Muscle of leg (tissue), 16 donors: ENCODE measurements at places on chromosomes 12 and 14. TPM values are rescaled to one million over a fixed set of nuclear protein-coding genes. Genes with fewer than 3 reads are reported as not detected.

Gene B4GALNT3
- 6.0 TPM for total RNA-seq

Gene MYH7
- 124 TPM for total RNA-seq

Gene ACOT6
- not detected for total RNA-seq

Gene AQP6
- 0.13 TPM for total RNA-seq

Gene BMP4
- 16.4 TPM for total RNA-seq

Gene KRT71
- not detected for total RNA-seq

Gene FRS2
- total RNA-seq: 28.8 TPM

Gene DLGAP5
- total RNA-seq: 12.4 TPM

Gene HECTD4
- total RNA-seq: 32.1 TPM

Gene ARHGEF40
- total RNA-seq: 50.5 TPM

Gene MYO1H
- not detected for total RNA-seq

Gene HCAR1
- 0.09 TPM for total RNA-seq

Gene PIP4P1
- total RNA-seq: 13.7 TPM

Gene MMP19
- total RNA-seq: 2.7 TPM

Gene PRICKLE1
- total RNA-seq: 12.9 TPM

Gene CLEC2D
- 8.5 TPM for total RNA-seq

DNA sequence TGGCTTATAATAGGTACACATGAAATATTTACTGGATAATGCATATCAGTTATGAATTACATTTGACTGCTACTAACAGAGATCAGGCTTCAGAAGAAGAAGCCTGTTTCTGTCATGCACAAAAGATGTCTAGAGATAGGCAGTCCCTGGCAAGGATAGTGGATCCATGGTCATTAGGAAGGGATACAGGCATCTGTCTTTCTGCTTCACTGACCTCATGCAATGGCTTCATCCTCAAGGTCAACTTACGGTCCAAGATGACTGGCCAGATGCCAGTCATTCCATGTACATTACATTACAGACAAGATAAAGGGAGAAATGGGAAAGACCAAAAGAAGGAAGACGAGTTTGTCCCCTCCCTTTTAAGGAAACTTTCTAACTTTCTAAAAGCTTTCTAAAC, 94.0 kb downstream of the NUAK1 start:
- DNase-seq: peak; percentile 52

- no peak for DNase-seq
Observed at GRCh38 chr14:78455896-78456435, 285.8 kb downstream of the NRXN3 start.

- no peak for DNase-seq
Observed at GRCh38 chr14:45664668-45665356, 411.8 kb upstream of the MIS18BP1 start.

- DNase-seq: peak; percentile 65
Observed at GRCh38 chr14:37230551-37231194, 32.9 kb downstream of the MIPOL1 start.

DNA sequence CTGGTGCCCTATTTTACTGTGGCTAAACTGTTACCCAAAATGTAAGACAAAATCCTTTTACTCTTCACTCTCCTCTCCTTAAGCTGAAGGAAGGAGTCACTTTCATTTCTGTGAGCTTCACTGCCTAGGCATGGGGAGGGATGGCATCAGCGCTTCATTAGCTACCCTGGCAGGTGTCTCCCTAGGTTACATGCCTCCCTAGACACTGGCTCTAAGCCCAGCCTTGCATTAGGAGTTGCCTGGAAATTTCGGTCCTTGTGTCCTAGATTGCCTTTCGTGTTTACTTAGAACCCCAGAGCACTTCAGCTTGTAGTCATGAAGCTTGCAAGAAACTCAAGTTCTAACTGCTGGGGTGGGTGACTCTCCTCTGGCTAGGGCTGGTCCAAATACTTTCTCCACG, 520.5 kb upstream of the STXBP6 start:
- no peak for DNase-seq

DNA sequence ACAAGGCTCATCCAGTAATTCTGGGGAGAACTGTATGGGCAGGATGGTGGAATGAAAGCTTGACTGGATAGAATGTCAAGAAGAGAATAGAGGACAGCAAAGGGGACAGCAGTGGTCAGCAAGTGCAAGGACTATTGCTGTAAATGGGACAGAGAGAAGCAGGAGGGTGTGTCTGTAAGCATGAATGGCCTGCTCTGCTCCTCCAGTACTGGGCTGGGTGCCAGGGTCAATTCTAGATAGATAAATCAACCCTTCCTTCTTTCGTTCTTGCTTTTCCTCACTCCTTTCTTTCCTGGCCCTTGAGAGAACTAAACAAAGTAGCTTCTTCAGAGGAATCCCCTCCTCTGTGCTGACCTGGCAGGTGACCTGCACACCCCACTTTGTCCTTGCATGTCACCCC, 1019.2 kb downstream of the BCL11B start:
- peak; percentile 8 for DNase-seq

- DNase-seq: no peak
Observed at GRCh38 chr14:104650981-104651875, 38.2 kb upstream of the INF2 start.

GRCh38 chr14:58994130-58994529, 194.3 kb upstream of the DAAM1 start:
- DNase-seq: no peak

DNA sequence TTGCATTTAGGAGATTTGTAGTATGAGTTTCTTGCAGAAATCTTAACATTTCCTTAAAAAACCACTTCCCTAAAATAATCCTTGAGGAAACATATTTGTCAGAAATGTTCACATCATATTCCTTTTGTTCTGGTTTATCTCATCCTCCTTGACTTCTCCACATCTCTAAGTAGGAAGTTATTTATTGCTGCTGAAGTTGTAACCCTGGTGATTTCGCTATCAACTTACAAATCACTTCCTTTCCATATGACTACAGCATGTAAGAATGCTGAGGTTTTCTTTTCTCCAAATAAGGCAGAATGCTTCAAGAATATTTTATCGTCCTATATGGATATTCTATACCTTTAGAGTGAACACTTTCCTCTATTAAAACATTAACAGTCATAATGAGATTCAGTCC, 751.7 kb downstream of the NRXN3 start:
- peak; percentile 1 for DNase-seq

DNA sequence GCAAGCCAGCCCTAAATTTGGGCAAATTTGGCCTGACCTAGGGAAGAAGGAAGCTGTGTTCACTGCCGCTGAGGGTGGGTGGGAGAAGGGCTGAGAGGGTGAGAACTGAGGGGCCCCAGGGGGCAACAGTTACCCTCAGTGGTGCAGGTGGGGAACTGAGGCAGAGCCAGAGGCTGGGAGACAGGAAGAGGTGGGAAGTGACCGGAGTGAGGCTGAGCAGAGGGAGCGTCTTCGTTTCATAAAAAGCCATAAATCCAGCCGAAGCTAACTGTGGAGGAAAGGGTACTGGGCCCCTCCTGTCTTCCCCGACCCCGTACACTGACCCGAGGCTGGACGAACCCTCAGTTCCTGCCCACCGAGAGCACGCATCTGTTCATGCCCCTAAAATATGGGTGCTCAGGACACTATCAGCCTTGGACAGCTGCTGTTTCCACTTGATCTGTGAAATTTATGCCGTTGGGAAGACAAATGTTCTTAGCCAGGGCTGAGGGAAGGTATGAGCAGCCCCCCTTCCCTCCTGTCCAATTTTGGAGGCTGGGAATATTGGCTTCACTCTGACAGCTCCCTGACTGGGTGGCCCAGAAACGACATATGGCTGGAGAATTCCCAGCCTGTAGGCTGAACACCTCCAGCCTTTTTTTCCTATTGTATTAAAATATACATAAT, 116.5 kb downstream of the KIF26A start:
- no peak for DNase-seq

DNA sequence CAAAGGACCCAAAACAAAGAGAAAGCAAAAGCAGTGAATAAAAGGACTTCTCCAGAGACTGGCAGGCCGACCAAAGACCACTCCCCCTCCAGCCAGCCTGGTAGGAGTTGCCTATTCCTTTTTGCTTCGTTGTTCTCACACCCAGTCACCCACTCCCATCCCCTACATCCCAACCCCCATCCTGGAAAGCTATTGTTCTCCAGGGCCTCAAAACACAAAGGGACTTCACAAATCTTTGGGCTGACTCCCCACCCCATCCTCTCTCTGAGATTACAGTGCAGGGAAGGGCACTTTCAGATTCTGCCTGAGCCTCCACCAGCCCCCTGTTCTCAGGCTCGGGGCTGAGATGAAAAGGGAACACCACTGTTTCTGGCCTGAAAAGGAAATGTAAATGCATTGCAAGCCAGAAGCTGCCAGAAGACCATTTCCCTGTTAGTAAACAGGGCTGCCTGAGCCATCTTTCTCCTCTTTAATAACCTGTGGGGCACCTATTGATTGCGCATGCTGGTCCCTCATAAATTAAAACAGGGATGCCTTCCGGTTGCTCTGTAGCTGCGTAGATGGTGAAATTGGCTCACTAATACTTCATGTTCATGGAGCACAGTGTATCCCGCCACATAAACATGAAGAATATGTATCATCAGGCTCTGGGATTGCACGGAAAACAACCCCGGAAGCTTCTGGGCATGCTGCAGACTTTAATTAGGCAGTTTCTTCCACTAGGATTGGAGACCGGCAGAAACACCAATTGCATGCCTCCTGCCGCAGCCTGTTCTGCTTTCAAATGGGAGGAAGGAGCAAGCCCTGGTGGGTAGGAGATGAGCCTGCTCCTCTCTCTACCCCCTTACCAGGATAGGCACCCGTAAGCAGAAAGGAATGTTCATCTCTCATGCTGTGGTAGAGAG, 130.3 kb upstream of the FUT8 start:
- peak; percentile 13 for DNase-seq

- DNase-seq: no peak
Observed at GRCh38 chr14:102057480-102058114, 29.2 kb downstream of the HSP90AA1 start.

- no peak for DNase-seq
Observed at GRCh38 chr12:31221551-31221945, 104.4 kb downstream of the SINHCAF start.

DNA sequence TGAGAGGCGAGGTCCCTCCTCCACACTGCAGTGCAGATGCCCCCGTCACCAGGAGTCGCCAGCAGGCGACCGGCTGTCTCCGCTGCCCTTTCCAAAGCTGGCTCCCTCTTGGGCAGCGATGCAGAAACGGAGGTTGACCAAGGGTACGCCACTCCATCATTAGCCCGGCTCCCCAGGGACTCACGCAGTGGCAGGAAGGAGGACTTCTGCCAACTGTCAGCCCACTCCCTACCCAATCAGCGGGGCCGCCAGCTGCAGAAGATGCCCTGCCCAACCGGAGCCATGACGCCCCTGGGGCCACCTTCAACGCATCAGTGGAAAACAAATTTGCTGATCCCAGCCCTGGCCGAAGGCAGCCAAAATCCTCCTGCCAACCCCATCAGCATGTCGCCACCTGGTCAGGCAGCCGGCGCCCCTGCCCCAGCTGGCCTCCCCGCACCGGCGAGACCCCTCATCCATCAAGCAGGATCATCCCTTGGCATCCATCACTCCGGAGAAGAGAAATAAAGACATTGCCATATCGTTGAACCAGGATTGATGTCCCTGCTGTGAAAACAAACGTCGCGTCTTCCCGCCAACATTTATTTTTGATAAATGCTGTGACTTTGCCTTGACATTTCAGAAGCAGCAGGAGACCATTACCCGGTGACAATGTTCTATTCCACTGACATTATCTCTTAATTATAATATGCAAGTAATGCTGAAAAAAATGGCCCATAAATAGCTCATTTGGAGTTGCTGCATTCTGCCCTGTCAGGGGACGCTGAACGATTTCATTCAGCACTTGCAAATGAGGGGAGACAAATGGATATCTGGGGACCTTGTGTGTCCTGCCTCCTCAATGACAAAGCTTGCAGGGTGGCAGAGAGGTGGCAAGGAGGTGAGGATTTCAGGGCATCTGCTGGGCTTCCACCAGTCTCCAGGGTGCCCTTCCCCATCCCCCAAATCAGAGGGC, 105.1 kb downstream of the SCARB1 start:
- DNase-seq: no peak

DNA sequence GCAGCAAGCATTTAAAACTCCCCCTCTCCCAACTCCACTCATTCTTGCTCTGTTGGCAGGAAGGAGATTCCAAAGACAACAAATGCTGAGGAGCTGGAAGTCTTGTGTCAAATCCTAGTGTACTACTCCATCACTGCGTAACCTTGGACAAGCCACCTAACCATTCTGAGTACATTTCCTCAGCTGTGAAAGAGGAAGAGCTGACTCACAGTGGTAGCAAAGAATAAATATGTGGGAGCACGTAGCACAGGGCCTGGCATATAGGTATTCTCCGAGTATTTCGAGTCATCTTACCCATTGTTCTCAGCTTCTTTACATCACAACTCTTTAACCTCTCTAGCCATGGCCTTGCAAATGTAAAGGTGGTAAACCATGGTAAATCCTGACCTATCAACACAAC, 28.7 kb downstream of the EGLN3 start:
- DNase-seq: no peak

DNA sequence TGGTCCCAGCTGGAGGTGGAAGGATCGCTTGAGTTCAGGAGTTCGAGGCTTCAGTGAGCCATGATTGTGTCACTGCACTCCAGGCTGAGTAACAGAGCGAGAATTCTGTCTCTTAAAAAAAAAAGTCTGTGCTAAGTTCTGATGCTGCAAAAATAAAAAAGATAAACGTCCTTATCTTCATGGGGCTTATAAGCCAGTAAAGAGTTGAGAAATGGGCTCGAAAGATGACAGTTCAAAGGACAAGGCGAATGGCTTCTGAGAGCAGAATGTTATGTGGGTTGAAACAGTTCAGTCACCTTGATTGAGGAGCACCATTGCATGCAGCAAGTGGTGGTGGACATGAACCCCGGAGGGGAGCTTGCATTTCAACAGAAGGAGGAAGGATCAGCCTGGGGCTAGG, 4.7 kb downstream of the TSPAN9 start:
- no peak for DNase-seq

GRCh38 chr12:45418520-45418919, 202.6 kb downstream of the ANO6 start:
- DNase-seq: no peak

DNA sequence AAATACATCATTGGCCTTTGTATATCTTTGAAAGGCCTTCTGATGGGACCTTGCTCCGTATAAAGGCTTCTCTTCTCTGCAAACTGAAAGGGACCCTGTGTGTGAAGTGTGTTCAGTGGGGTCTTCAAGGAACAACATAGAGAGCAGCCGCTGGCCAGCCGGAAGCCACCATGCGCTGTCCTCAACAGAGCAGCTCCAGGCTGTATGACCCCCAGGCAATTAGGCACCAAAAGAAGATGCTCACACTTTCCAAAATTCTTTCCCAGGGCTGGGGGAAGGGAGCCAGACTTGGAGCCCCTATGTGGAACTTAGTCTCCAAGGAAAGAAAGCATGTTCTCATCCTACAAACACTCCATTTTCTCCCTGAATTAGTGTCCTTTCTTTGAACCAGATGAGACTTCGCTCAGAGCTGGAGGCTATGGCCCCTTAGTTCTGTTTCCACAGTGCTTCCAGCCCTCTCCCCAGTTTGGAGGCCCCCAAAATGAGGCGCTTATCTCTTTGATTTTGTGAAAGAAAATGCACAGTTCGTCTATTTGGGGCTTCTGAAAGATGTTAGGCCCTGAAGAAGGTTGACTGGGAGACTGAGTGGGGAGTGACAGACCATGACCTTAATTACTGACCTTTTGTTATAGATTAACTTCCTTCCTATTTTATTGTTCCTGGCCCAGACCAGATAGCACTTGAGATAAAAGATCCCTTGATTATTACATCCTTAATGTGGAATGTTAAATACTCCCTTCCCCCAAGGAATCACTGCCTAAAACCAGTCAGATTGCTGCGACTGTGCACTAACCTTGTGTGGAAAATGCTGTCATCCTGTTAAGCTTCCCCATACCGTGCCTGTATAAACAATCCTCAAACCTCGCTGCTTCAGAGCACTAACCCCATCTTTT, 128.3 kb upstream of the FGD4 start:
- DNase-seq: peak; percentile 79
